ENCODE measurements at places on chromosomes 5 and 9.

- no peak for DNase-seq
Measured at GRCh38 chr5:50711280-50711679, 44.8 kb downstream of the PARP8 start.

DNA sequence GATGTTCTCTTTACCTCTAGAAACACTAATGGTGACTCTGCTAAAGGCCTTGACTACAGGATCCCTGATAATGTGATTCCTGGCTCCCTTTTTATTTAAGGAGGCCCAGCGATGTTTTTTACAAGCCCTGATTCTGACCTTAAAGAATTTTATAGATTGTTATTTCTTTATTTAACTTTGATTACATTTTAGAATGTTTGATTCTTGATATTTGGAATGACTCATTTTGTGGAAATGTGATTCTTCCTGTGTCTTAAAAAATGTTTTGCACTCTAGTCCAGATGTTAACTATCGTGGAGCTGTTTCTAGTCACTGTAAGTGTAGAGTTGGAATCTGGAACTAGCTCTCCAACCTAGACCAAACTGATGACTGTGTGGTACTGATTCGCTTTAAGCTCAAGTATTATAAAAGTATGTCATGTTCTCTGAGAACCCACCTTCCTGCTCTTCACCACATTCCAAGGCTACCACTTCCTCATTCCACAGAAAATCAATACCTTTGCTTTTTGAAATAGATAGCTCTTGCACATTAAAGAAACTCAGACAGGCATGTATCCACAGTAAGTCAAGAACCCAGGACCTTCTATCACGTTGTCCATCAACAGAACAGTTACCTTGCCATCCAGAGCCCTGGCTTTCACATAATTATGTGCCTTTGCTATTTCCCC, 65.2 kb downstream of the JMY start:
- no peak for DNase-seq

- peak; percentile 11 for DNase-seq
Measured at GRCh38 chr9:86034863-86035734, 64.3 kb downstream of the GOLM1 start.

DNA sequence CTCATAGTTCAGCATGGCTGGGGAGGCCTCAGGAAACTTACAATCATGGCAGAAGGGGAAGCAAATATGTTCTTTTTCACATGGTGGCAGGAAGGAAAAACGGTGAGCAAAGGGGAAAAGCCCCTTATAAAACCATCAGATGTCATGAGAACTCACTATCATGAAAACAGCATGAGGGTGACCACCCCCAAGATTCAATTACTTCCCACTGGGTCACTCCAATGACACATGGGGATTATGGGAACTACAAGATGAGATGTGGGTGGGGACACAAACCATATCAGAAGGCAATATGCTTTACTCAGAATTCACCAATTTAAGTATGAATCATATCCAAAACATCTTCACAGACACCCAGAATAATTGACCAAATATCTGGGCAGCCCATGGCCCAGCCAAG, 19.7 kb downstream of the MAT2B start:
- no peak for DNase-seq

DNA sequence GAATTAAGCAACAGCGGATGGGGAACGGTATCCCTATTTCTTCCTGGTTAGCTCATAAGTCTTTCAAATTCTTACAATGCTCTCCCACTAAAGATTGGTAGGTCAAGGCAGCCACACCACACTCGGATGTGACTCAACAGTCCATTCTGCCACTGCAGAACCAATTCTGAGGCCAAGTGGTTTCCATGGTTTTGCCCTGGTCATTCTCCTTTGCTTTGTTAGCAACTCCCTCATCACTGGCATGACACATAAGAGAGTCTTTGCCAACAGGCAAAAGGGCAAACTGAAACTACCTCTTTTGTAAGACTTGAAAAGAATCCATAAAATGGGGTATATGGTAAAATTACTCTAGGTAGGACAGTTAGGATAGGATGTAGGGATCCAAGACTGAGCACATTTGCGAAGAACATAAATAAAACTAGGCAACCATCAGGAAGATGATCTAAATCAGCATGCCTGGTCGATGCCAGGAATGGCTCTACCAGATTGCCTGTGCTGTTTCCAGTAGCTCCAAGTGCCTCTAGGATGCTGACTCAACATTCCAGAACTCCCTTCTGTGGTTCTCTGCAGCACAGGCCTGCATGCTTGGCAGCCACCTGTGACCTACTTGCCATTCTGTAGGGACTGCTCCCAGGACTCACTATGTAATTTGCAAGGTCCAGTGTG, 105.4 kb downstream of the DCP2 start:
- DNase-seq: peak; percentile 84

- DNase-seq: no peak
Measured at GRCh38 chr5:26003966-26004365, 1034.4 kb downstream of the CDH9 start.

DNA sequence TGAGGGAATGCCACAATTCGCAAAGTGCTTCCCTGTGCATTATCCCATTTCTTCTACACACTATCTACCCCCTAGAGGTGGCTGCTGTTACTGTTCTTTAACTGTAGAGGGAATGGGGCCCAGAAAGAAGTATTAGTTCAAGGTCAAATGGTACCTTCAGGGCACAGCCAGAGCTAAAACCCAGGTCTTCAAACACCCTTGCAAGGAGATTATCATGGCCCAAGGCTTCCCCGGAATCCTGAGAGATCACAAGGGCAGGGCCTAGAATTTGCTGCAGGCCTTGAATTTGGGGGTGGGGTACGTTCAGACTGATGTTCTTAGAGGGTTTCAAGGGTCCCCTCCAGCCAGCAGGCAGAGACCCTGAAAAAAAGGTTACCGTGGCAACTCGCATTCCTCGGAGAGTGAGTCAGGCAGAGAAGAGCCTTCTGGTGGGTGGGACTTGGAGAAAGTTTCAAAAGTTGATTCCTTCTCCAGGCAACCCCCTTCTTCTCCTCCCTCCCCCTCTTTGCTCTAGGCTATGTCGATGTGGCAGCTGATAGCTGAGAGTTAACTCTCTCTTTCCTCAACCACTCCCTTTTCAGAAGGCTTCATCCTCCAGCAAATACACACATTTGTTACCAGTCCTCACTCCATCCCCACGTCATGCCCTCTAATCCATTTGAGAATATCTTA, 1.9 kb downstream of the SPARC start:
- peak; percentile 88 for DNase-seq

- peak; percentile 71 for DNase-seq
Measured at GRCh38 chr5:61604076-61605025, 272.3 kb downstream of the ZSWIM6 start.

DNA sequence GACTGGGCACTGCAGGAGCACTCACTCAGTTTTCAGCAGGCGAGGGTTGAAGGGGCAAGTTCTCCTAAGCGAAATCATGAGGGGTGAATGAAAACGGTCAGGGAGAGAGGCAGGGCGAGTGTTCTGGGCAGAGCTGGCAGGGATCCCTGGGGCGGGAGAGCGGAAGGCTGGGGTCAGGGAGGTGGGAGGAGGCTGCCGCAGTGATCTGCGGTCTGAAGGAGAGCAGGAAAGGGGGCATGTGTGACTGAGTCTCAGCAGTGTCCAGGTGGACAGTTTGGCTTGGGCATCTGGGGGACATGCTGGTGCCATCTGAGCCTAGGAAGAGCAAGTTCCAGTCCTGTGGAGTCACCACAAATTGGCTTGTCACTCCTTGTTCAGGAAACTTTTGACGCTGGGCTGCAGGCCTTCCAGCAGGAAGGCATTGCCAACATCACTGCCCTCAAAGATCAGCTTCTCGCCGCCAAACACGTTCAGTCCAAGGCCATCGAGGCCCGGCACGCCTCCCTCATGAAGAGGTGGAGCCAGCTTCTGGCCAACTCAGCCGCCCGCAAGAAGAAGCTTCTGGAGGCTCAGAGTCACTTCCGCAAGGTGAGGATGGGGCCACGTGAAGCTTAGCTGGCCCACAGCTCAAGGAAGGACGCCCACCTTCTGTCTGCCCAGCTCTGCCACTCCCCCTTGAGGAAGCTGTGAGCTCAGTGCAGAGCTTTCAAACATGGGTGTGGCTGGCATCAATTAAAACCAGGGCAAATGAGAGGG, 31.1 kb downstream of the DYNC2I2 start:
- DNase-seq: no peak

DNA sequence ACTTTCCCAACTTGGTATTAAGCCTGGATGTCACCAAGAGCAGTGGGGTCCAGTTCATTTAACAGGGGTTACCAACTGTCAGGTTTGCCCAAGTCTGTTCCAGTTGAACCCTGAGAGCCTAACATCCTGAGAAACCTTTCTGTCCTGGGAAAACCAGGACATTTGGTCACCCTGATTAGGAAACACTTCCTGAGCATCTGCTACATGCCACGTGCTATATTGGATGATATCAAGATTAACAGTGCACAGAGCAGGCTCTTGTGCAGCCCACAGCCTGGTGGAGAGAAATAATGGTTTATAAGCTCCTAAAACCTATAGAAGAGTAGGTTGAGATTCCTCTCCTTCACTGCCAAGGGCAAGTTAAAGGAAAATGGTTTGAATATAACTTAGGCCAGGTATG, 102.9 kb upstream of the RAD23B start:
- no peak for DNase-seq

DNA sequence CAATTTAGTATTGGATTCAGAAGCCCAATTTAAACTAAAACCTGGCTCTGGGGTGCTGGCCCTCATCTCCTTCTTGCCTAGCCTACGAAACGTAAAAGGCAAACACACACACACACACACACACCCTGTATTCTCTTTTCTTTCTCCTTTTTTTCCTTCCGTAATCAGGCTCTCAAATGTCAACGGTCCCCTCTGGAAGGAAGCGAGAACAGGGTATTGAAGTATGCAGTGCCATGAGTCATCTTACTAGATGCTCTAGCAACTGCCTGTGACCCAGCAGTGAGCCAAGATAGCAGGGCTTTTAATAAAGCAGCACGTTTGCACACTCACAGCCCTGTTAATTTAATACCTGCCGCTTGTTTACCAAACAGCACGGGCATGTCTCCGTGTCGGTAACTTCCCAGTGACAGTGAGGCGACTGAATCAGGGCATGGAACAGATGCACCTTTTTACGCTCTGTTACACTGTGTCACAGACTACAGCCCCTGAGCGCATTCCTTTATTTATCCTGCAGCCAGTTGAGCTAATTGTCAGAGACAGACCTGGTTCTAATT, 243.8 kb downstream of the BNC2 start:
- no peak for DNase-seq

DNA sequence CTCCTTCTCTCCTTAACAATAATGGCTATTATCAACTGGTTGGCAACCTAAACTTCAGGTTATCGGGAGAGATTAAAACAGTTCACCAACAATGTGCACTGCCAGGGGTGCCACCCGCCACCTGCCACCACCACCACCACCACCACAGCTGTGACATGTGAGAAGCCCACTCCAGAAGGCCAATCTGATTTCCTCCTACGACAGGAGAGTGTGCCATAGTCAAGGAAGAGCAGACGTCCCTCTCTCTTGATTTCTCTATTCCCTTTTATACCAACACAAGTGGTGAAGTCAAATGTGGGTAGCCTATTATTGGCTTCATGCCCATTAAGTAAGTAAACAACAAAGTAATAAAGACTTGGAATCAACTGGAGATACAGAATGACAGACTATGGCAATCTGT, 22.4 kb downstream of the GNAQ start:
- DNase-seq: no peak

- DNase-seq: no peak
Measured at GRCh38 chr9:17752021-17752420, 173.2 kb downstream of the SH3GL2 start.

DNA sequence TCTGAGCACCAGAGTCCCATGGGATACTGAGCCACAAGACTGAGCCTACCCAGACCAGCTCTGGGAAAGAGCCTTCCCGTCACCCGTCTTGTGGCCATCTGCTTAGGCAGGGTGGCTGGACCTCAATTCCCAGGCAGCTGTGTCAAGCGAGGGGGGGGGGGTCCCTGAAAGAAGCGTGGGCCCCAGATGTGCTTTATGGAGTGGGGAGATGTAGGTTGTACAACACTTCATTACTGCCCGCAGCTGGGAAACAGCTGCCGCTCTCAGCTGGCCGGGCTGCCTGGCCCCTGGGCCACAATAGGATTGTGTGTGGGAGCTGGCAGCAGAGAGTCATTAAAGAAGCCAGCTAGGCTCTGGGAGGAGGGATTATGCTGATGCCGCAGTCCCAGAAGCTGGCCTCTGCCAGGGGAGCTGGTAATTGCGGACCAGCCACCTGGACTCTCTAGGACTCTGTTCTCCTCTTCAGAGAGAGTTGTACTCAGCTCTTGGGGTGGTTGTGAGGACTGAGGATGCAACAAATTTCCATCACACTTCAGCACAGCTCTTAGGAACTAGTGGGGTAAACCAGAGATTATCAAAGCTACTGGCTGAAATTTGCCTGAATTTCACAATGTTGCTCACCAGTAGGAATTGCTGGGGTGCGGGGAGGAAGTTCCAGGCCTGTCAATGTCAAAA, 145.4 kb downstream of the GADD45G start:
- no peak for DNase-seq

- no peak for DNase-seq
Measured at GRCh38 chr9:70421272-70422180, 7.1 kb upstream of the KLF9 start.

DNA sequence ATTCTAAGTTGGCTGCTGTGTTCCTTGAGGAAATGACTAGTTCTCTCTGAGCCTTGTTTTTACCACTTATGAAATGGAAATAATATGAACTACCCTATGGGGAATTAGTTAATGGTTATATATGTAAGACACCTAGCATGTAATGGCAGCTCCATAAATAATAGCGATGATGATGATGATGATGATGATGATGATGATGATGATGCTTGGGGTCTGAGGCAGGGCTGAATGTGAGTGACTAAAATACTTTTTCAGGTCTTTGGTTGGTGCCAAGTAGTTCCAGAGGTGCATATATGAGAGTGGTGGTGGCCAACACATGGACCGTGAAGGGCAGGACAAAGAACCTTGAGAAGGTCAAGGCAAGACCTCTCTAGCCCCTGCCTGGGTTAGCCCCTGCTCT, 123.3 kb upstream of the PANK3 start:
- DNase-seq: no peak

- DNase-seq: no peak
Measured at GRCh38 chr5:14729448-14730385, 65.2 kb downstream of the OTULIN start.

DNA sequence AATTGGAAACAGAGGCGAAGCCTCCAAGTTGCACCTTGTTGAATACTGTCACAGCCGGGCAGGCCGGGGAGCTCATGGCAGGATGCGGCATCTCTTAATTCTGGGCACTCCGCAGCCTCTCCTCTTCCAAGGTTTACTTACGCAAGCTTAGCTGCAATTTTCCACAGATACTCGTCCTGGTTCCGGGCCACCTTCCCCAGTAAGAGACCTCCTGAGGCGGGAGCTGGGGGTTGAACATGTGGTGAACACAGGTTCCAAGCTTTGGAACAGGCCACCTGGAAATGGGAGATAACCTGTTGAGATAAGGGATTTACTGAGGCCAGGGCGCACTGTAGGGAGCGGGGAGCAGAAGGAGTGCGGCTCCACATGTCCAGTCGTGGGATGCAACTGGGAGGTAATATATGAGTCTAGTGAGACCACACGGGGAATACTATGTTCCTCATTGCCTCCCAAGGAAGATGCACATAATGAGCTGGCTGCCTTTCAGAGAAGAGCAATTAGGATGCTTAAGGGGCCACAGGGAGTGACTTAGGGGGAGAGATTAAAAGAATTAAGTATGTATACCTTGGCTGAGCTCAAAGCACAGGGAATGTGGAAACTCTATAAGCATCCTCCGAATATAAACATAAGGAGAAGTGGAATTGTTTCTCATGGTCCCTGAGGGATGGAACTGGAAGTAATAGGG, 335.2 kb downstream of the CWC27 start:
- no peak for DNase-seq
